Right ventricle myocardium superior (tissue), 1 donor: ENCODE measurements at places on chromosomes 12 and 14. TPM values are rescaled to one million over a fixed set of nuclear protein-coding genes. Genes with fewer than 3 reads are reported as not detected.

RPS6KL1 gene
- total RNA-seq = 16.8 TPM

LMNTD1 gene
- not detected for total RNA-seq

NRIP2 gene
- total RNA-seq = 2.0 TPM

FOXG1 gene
- not detected for total RNA-seq

MYH6 gene
- 4,934 TPM for total RNA-seq

NOS1 gene
- total RNA-seq = 0.19 TPM

DNA sequence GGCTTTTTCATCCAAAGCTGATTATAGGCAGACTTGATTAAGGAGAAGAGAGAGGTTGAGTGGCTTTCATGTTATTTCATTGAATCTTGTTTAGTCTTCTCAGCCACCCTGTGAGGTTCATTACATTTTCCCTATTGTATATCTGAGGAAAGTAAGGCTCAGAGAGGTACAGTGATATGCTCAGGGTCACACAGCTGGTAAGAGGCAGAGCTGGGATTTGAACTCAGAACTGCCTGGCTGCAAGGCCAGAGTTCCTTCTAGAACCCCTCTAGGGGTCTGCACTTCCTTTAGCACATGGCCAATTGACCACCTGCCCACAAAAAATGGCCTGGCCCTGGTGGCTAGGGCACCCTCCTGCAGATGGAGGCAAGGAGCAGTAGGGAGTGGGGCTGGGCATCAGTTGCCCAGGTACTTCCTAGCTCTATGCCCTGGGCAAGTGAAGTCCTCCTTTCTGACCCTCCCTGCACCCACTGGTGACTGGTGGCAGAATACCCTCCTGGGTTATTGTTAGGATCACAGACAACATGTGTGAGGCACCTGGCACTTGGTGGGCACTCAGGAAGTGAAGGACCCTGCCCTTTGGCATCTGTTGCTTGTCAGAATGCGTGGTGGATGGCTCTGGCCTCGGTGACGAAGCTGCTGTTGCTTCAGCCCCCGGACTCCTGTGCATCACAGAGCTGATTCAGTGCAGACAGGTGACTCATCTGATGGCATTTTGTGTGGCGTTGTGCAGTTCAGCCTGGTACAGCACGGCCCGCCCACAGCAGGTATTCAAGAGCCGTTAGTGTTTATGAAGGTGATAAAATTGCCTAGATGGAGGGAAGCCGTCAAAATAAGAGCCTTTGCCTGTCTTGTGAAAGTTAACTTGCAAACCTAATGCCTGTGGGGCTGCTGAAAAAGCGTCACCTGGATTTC, 115.8 kb downstream of the SLC25A47 start:
- no peak for DNase-seq

GRCh38 chr12:94641283-94641682, 9.1 kb downstream of the TMCC3 start:
- no peak for DNase-seq

DNA sequence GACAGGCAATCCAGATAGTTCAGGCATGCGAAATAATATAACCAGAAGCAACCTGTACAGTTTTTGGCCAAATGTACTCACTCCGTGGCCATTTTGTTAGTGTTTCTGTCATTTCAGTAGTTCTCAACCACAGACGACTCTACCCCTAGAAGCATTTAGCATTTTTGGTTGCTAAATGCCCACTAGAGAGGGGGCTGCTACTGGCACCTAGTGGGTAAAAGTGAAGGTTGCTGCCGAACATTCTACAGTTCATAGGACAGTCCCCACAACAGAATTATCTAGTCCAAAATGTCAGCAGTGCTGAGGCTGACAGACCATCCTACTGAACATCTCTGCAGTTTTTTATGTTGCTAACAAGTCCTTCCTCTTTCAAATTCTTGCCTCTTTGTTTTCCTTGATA, 107.4 kb downstream of the TSHR start:
- no peak for DNase-seq

DNA sequence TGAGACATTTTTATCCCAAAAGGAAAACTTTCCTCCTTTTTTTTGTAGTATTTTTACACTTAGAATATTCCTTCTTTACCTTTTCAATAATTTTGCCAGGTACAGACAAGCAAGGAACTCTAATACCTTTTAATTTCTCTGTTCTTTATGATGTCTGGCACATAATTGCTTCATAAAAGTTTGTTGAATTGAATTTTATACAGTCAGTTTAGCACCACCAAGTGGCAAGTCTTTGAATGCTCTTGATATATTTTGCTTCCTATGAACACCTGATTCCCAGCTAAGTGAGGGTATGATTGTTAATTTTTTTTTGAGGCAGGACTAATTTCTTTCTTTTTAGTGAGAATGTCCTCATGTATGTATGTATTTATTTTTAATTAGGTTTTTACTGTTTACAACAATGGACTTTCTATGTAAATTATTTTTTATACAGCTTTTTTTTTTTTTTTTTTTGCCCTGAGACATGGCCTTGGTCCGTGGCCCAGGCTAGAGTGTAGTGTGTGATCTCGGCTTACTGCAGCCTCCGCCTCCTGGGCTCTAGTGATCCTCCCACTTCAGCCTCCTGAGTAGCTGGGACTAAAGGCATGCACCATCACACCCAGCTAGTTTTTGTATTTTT, 6.9 kb downstream of the TBC1D15 start:
- no peak for DNase-seq

- no peak for DNase-seq
These were observed 5.6 kb downstream of the MSI1 start for GRCh38 chr12:120363274-120363855.

GRCh38 chr12:102745971-102746600, 171.0 kb downstream of the PAH start:
- no peak for DNase-seq

- no peak for DNase-seq
These were observed 22.2 kb upstream of the C12orf71 start for GRCh38 chr12:27104546-27104945.

DNA sequence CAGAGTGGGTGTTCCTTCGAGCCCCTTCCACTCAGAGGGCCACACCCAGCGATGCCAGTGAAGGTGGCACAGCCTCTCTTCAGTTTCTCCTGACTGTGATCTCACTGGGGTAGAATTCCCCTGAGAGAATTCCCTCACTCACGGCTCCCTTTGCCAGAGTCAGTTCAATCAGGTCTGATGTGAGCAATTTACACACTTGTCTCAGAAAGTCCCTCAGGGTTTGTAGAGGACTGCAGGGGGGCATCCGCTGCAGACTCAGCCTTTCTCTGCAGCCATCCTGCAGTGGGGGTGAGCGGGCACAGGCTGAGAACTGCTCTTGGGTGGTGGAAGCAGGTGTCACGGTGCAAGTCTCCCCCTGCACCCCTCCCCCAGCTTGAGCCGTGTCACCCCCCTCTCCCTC, 205.4 kb upstream of the PRMT8 start:
- no peak for DNase-seq

DNA sequence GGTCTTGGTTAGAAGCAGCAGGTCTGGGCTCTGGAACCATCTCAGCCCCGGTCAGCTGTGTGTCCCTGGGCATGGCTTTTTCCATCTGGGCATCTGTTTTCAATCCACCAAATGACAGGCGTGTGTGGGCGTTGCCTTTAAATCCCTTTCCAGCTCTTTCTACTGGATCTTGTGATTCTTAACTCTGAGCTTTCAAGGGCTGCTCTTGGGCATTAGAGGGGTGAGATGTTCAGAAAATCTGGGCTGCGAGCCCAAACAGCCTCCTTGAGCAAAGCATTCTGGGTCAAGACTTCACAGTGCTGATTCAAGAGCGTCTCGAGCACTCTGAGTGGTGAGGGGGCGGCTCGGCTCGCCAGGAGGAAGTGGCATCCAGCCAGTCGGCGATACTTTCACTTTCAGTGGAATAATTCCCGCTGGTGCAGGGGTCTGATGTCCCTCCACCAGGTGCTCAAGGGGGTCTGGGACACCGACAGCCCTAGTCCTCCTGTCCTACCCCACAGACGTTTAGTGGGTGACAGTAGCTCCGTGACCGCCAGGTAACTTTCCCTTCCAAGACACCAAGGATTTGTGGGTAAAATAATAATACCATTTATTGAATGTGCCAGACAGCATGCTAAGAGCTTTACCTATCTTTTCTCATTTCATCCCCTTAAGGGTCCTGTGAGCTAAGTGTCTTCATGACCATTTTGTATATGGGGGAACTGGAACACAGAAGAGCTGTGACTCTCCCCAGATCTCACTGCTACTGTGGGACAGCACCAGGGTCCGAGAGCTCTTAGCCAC, 114.0 kb downstream of the PLXNC1 start:
- DNase-seq = peak; percentile 89

DNA sequence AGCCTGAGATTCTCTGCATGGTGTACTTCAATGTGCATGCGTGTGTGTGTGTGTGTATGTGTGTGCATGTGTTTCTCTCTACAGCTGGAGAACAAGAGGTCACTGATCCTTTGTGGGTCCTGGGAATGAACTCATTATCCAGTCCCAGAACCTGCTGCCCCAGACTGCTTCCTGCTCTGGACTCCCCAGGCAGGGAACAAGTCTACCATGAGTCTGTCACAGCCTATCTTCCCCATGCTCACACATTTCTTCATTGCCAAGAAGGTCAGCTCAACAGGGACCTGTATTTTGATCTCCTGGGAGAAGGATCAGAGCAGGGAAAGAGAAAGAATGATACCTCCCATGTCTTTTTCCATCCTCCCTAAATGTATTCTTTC, 2.9 kb upstream of the AGAP2 start:
- no peak for DNase-seq

DNA sequence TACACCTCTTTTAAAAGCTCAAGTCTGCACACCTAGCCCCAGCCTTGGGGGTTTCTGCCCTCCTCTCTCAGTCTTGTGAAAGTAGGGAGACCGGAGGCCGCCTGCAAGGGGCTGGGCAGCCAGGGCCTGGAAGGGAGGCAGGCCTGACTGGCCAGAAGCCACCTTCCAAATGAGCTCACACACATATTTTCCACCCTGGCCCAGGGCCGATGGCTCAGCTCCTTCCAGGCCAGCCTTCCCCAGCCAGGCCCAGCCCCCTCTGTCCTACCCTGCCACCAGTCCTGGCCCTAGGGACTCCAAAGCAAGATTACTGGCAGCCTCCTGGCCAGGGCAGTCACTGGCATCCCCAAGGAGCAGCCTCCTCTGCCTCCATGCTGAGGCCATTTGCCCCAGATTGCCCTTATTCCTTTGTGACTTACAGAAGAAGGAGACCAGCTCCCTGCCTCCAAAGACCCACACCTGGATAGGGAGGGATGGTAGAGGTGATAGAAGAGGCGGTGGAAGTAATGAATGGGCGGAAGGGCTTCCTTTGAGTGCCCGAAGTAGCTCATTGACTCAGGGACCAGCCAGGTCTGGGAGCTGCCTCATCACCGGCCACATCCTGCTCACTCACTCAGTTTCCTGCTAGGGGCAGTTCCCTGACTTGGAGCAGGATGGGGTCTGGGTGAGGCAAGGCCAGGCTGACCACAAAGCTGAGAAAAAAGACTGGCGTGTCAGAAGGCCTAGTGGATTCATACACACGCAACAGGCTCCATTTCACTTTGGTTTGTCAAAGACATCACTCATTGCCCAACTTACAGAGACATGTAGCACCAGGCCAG, 14.8 kb downstream of the MMP14 start:
- DNase-seq = peak; percentile 94

DNA sequence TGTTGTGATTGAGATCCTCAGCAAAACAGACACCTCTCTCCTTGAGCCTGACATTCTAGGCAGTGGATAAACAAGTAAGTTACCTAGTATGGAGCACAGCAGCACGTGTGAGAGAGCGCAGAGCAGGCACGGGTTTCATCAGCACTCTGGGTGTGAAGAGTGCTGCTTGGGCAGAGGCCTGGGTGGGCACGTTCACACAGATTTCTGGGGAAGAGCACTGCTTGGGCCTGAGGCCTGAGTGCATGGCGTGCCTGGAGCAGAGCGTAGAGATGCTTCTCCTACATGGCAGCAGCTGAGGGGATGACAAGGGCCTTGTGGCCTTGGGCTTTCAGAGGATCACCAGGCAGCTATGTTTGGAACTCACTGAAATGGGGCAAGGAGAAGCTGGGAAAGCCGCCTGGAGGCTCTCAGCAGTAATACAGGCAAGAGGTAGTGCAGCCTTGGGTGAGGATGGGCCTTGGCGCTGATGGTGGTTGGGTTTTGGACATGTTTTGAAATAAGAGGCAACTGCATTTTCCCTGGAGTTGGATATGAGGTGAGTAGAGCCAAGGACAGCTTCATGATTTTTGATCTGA, 17.6 kb downstream of the CKB start:
- no peak for DNase-seq

DNA sequence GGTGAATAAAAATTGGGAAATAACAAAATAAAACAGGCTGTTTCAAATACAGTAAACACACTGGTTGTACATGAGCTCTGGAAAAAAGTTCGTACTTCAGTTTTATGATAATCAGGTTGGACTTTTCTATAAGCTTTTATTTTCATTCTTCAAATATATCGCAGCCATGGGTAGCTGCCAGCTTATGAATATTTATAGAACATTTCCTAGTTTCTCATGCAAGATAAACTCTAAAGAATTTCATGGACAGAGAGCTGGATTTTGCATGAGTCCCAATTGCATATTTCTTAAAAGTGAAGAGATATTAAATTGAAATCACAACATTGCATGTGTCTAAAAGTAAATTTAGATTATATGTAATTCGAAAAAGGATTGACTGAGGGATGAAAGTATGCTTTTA, 827.6 kb downstream of the SLC6A15 start:
- DNase-seq = no peak

DNA sequence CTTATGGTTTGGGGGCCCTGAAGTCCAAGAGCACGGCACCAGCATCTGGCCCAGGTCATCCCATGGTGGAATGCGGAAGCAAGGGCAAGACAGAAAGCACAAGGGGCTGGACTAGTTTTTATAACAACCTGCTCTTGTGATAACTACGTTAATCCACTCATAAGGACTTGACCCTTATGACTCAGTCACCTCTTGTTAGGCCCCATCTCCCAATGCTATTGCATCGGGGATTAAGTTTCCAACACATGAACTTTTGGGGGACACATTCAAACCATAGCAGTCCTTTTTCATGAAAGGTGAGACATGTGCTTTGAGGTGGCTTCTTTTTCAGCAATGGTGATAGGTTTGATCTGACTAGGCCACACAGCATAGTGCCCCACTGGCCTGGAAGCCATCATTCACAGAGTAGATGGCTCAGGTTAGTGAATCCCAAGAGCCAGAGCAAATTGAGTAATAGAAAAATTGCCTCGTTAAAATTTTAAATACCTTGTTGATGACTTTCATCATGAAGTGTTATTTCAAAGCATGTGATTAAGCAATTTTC, 12.1 kb downstream of the FRMD6 start:
- DNase-seq = no peak

GRCh38 chr12:113571713-113572112, 100.0 kb upstream of the LHX5 start:
- no peak for DNase-seq
